ENCODE measurements at places on chromosomes 7 and 10. TPM values are rescaled to one million over a fixed set of nuclear protein-coding genes. Genes with fewer than 3 reads are reported as not detected.

MYOF gene
- 298 TPM for total RNA-seq

SUN3 gene
- not detected for total RNA-seq

ARHGAP22 gene
- total RNA-seq, result 21.3 TPM

CALD1 gene
- 343 TPM for total RNA-seq

CTTNBP2 gene
- 4.4 TPM for total RNA-seq

ADCY1 gene
- 0.51 TPM for total RNA-seq

ICA1 gene
- under 0.01 TPM for total RNA-seq

ATRNL1 gene
- total RNA-seq, result 0.33 TPM

HTR5A gene
- total RNA-seq, result not detected

HOXA3 gene
- 1.5 TPM for total RNA-seq

GNGT1 gene
- total RNA-seq, result not detected

SMIM30 gene
- 71.0 TPM for total RNA-seq

BMPER gene
- total RNA-seq, result 12.2 TPM

PRKG1 gene
- total RNA-seq, result 60.1 TPM
